ENCODE measurements at places on chromosomes 12 and 14.

DNA sequence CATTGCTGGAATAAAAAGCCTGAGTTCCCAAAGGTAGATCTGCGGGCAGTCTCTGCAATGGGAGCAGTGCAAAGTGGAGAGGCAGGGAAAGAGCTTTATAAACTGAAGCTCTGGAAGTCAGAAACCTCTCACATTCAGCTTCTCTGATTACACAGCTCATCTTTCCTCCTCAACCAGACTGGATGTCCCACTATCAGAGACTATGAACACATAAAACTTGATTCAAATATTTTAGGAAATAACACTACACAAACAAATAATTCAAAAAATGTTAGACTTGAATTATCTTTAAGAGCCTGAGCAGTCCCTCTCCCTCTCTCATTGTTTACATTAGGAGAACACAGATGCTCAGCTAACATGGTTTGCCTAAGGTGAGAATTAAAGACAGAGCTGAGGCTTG is 72.9 kb downstream of the DENND5B start:
- DNase-seq: no peak

DNA sequence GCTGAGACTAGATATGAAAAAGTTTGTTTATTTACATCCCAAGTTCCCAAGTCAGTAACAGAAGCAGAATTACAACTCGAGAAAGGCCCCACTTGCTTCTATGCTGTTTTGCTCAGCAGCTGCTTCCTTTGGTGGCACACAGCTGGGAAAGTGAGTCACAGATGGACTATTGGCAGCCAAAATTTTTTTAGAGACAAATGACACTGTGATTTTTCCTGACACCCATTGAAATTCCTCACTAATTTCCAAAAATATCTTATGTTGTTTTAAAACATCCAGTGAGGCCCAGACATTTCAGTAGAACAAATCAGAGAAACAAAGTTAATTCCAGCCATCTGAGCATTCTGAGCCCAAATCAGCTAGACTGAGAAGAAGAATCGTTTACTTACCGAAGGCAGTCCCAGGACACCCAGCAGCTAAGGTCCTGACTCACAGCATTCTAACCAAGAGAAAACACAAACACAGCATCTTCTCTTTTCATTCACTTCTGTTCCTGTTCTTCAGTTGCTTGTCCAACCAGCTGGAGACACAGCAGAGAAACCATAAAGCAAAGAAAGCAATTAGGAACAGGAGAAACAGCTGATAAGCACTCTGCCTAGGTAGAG is 188.3 kb downstream of the DAD1 start:
- DNase-seq: no peak

DNA sequence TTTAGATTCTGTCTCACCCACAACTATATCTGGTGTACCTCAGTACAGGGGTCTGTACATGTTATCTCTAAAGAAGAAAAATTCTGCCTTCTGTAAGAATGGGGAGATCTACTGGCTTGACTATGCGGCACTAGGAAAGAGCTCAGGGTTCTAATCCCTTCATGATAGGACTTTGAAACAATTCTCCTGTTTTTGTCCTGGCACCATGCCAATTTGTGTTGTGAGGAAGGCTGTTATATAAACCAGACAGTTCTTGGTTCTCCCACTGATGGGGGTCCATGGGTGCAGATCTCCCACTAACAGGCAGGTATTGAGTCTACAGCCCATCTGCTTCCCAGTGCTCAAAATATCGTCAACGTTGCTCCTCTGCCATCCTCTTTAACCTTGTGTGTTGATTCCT is 883.7 kb downstream of the GALC start:
- no peak for DNase-seq

DNA sequence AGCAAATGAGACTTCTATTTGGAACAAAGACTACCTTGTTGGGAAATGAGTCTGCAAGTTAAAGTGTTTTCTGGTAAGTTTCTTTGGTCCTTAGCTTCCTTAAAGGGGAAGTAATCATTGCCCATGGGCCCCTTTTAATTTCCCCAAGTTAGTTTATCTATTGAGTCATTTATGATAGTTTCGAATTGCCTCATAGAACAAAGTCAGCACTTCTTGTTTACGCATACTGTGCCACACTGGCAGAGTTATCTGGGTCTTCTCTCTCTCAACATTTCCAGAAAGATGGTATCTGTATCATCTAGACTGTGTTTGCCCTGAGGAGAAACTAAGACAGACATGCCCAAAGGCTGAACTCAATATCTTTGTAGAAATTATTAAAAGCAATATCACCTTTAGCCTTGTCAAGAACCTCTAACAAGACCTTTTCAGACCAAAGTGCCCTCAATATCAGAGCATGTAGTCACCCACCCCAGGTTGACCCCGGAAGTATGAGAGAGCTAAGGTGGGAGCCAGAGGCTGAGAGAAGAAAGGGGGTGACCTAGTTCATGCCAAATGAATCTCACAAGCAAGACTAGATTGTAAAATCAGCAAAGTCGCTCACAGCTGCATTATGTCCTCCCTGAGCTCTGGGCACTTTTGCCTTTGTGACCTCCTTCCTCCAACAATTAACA is 40.0 kb downstream of the GPR65 start:
- no peak for DNase-seq

DNA sequence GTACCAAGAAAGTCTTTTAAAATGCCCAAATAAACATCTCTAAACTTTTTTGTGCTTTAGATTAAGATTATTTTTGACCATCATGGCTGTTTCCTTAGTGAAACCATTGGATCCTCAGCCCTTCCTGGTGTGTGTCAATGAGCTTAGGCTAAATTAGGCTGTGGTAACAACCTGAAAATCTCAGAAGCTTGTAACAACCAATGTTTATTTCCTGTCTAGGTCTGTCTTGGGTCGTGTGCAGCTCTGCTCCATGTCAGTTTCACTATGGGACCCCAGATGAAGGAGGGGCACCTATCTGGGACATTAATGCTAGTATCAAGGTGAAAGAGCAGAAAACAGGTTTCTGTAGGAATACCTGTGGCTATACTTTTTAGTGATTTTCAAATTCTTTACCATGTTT is 49.9 kb downstream of the KCNMB4 start:
- DNase-seq: no peak

DNA sequence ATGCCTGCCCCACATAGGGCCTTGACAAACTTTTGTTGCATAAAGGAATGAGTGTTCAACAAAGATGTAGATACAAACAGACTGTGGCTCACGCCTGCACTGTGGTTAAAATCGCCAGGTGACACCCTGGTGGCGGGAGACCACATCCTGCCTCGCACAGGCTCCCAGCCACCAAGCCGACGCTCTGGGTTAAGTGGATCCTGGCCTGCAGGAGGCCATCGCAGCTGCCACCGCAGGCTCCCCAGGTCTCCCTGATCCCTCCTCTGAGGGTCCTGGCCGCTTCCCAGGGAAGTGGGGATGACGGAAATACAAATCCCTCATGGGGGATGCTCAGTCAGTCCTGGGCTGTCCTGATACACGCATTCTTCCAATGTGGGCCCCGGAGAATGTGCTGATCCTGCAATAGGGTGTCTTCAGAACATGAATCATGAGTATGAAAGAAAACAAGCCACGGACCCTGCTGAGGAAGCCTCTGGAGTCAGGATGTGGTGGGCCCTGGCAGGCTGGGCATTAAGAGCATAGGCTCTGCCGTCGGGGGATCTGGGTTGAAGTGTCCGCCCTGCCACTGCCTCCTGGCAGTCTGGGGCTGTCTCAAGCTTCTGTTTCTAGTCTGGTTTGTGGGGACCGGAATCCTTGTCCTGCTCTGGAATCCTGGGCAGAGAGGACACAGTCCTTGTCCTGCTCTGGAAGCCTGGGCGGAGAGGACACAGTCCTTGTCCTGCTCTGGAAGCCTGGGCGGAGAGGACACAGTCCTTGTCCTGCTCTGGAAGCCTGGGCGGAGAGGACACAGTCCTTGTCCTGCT is 53.5 kb upstream of the BEGAIN start:
- peak; percentile 66 for DNase-seq

GRCh38 chr14:54564868-54565784 is 1.8 kb upstream of the SAMD4A start:
- DNase-seq: peak; percentile 50

DNA sequence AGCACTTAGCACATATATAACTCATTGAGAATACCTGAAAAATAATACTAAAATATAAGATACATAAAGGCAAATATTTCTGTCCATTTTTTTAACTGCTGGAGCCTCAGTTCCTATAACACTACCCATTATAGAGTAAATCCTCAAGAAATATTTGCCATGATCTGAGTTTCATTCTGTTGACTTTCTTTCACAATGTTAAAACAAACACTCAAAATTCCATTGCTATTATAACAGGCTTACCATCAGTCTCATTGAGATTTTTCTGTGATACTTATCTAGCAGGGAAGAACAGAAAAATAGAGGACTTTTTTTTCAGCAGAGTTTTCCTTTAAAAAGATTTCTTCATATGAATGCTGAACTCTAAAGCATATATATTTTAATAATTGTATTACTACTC is 24.5 kb downstream of the LMO3 start:
- DNase-seq: no peak

DNA sequence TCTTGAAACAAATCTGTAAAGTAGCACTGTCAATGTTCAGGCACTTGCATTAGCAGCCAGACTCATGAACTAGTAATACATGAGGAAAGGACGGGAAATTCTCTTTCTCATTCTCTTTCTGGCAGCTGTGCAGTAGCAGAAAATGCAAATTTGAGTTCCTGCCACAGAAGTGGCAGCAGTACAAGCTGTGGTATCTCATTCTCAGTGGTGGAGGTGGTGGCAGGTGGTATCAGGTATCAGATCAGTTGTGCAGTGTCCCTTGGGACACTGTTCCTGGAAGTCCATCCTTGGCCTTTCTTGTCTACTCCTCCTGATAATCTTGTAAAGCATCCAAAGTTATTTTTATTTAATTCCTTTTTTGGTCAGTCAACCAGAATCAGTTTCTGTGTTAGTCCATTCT is 103.0 kb downstream of the C12orf42 start:
- no peak for DNase-seq

DNA sequence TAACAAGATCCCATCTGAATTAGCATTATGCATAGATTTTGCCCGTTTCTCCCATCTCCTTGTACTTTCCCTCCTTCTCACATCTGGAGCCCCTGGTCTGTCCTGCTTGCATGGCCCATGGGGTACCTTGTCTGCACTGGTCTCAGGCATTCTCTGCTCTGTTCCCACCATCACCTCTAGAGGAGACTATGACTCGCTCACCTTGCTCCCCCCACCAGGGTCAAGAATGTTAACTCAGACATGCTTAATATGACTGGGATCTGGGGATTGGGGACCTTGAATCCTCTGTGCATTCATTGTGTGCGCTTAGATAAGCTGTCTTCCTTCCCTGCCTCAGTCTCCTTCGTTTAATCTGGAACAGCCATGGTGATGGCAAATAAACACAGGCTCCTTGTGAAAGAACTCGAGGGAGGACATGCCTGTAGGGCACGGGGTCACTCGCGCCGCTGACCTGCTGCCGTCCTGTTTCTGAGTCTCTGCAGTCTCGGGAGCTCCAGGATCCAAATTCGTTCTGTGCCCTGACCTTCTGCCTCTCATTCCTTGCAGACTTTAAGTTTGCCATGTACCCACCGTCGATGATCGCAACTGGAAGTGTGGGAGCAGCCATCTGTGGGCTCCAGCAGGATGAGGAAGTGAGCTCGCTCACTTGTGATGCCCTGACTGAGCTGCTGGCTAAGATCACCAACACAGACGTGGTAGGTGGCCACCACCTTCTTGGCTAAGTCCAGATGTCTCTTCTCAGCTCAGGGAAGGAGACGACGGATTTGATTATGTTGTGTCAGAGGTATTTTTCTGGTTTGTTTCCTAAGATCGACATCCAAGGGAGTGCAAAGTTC is 15.0 kb downstream of the CCND2 start:
- no peak for DNase-seq

DNA sequence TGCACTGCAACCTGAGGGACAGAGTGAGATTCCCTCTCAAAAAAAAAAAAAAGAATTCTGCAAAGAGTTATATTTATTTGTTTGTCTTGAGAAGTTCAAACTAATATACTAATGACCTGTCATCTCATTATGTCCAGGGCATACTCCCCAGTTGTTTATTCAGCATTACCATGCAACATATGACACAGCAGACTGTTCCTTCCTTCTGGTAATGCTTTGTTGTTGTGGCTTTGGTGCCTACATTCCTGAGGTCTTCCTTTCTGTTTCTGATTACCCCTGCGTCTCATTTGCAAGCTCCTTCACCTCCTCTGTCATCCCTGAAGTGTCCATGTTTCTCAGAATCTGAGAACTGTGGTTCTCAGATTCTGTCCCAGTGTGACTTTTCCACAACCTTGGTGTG is 55.3 kb downstream of the DERA start:
- DNase-seq: no peak

DNA sequence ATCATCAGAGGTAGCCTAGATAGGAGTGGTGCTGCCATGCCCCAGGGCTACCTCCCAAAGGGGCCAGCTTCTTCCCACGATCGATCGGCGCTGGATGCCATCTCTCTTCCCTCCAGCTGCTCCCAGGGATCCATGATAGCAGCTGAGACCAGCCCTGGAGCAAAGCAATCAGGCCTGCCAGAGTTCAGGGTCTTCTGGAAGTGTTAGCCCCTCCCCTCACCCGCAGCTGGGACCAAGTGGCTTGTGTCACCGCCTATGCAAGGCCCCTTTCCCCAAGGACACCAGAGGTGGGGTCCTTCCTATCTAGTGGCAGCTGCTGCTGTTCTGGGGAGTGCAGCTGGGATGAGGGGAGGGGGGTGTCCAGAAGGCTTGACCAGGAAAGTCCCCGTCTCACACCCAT is 87.0 kb downstream of the IRF2BPL start:
- DNase-seq: no peak

- DNase-seq: no peak
These were observed 97.9 kb upstream of the USP44 start for GRCh38 chr12:95648990-95649791.

- no peak for DNase-seq
These were observed 303.9 kb upstream of the LRFN5 start for GRCh38 chr14:41302776-41303175.

GRCh38 chr12:68915055-68915454 is 17.9 kb downstream of the CPM start:
- DNase-seq: no peak

DNA sequence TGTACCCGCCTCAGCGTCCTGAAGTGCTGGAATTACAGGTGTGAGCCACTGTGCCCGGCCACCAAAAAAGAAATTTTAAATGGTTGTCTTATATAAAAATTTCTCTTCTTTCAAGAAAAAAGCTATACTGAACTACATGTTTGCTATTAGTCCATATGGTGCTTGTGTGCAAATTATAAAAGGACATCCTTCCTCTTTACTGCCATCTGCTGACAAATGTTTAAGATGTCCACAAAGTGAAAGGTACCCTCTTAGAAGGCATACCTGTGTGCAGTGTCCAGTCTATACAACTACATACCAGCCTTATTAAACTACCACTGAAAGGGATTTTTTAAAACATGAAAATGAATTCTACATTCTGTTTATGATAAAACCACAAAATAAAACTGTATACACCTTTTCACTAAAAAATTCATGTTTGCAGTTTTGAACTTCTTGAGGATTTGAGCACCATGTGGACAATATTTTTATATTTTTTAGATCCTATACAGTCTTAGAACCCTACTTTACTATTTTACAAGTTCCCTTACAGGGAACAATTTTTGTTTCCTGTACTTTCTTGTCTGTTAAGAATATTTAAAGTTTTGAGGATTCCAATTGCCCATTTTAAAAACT is 32.8 kb upstream of the TOMM20L start:
- DNase-seq: no peak

Measured in CD8-positive, alpha-beta memory T cell (primary cell).